ENCODE measurements at places on chromosomes 2 and 18.

- DNase-seq = no peak
Observed at GRCh38 chr18:24089515-24090337, 49.1 kb upstream of the CABYR start.

DNA sequence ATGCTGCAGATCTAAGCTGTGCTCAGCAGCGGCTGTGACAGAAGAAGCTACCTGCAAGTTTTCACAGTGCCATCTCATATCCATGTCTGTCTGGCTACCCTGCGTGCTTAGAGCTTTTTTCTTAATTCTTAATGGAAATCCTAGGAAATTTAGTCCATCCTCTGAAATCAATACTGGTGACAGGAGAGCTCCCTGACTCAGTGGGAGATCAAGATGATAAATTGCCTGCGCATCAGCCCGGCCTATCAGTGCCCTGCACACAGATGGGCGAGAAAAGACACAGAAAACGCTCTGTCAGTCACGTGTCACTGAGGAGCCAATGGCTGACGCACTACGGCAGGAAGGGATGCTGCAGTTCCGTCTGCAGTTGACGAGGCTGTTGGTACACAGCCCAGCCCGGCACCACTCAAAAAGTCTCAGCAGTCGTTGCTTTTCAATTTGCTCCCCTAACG is 819.6 kb upstream of the FSHR start:
- peak; percentile 93 for DNase-seq

- no peak for DNase-seq
Observed at GRCh38 chr2:126864861-126865260, 33.8 kb upstream of the TEX51 start.

DNA sequence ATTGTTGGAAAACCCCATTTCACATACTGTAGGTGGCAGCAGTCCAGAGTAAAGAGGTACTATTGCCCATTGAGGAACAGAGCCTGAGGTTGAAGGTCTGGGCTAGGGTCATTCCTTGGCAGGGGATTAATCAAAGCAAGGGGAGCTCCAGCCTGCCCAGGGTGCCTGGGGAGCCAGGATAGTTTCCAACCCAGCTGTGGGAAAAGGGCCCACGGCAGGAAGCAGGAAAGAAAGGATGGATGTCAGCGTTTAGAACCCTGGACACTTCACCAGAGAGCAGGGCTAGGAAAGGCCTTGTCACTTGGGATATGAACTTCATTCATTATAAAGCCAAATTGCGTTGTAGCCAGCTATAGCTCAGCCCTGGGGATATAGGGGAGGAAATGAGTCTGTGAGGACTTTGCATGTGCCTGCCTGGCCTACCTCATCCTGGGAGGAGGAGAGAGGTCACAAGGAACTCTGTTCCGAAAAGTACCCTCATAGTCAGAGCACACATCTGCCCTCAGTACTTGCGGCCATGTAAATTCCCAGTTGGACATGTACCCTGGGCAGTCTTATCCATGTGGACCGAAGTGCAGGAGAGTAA is 140.2 kb upstream of the COPS8 start:
- no peak for DNase-seq

DNA sequence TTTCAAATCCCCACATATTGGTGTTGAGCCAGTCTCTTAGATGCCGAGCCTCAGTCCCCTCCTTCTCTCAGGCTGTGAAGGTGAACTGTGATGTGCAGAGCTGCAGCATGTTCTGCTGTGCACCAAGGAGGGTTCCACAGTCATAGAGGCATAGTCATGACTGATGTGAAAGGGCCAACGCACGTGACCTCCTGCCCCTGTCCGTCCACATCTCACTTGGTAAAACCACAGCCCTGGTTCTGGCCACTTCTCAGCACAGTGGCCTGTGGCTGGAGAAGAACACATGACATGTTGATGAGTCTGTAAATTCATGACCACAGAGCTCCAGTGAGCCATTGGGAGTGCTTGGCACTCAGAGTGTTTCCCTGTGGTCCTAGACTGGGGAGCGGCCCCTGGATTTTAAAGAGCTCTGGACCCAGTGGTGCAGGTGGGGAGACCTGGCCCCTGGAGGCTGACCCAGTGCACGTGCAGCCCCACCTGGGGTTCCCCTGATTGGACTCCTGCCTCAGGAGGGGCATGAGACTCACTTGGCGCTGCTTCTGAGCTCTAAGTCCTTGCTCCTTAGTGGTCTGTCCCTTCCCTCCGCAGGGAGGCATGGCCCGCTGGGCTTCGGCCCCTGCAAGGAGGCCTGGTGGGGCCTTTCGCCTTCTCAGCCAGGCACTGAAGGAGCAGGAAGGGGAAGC is 25.3 kb downstream of the INPP4A start:
- DNase-seq = no peak

DNA sequence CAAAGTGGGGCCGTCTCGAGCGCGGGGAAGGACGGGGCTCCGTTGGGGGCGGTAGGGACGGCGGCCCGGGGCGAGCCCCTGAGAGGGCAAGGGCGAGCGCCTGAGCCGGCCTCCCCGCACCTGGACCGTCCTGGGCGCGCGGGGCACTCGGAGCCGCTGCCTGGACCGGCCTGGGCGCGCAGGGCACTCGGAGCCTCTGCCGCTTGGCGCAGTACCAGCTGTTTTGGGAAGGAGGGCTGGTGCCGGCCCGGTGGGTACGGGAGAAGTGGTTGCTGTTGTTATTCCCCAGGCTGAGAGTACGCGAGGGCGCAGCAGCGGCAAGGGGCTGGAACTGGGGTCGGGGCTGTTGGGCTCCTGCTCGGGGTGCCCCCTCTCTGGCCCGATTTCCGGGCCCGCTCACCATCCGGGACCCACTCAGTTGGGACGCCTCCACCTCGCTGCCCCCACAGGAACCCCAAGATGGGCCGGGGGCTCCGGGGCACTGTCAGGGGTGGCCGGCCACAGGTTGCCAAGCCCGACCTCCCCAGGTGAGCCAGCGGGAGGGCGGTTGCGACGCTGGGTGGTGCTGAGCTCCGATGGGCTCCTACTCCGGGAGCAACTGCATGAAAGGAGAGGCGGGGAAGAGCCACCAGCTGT is 579 bp downstream of the ARHGEF4 start:
- no peak for DNase-seq

All from eye (tissue), 1 donor.